ENCODE measurements at places on chromosomes 2 and 18.

GRCh38 chr2:120014226-120014980 lies 1.5 kb downstream of the EPB41L5 start:
- no peak for DNase-seq

GRCh38 chr18:73841661-73842060 lies 306.0 kb downstream of the FBXO15 start:
- DNase-seq = no peak

DNA sequence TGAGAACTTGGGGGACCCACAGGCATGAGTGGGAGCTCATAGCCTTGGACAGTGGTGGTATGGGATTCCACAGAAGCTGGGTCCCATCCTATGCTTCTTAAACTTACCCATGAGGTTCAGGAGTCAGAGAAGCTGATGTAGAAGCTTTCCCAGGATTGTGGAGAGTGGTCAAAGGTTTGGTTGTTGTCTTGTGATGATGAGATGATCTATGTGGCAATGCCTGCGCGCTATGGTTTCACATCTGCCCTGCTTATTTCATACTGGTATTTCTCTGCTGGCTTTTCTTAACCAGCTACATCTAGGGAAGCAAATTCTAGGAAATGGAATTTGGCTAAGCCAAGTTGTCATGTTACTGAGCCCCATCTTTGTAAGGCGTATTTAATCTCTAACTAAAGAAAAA lies 168.6 kb downstream of the ZNF407 start:
- no peak for DNase-seq

- no peak for DNase-seq
These were observed 199.6 kb upstream of the MMADHC start for GRCh38 chr2:149787206-149787605.

DNA sequence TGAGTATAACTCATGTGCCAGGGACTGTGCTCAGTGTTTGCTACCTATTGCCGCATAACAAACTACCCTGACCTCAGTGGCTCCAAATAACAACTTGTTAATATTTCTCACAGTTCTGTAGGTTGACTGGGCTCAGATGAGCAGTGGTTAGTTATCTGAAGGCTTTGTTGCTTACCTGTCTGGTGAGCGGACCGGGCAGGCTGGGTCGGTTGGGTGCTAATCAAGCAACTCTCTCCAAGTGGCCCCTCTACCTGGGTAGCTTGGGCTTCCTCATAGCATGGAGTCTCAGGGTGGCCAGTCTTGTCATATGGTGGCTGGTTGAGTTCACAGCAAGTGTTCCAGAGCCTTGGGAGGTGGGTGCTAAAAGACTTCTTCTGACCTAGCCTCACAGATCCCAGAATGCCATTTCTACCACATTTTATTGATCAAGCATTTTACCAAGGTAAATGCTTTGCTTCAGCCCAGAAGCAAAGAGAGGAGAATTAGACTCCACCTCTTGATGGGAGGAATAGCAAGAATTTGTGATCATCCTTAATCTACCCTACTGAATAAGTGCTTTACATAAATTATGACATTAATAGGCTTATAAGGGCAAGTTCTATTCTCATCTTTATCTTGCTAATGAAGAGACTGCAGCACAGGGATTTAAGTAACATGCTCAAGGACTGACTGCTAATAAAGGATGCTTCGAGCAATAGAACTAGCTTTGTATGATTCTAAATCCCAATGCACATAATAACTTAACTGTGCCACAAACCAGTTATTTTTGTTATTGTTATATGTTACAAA lies 16.9 kb downstream of the RAB31 start:
- DNase-seq = no peak

DNA sequence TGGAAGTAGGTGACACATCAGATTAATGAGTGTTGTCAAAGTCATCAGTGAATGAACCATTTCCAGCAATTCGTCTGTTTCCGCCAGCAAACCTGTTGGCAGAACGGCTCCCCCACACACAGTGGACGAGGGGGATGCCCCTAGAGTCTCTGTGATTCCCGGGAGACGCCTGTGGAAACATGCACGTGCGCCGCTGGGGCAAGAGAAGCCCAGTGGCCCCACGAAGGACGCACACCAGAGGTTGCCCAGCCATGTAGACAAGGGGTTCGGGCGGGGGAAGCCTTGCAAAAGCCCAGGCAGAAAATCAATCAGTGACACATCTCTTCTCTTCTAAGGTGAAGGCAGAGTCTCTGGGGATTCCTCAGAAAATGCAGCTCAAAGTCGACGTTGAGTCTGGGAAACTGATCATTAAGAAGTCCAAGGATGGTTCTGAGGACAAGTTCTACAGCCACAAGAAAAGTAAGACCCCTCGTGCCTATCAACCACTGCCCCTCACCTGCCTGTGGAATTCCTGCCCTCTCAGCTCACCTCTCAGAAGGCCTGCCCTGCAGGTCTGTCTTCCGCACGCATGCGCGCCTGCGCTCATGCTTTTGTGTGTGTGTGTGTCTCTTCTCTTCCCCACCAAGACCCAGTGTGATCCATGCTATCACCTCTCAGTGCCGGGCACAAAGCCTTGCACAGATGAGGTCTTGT lies 87.1 kb downstream of the INPP5D start:
- DNase-seq = no peak

DNA sequence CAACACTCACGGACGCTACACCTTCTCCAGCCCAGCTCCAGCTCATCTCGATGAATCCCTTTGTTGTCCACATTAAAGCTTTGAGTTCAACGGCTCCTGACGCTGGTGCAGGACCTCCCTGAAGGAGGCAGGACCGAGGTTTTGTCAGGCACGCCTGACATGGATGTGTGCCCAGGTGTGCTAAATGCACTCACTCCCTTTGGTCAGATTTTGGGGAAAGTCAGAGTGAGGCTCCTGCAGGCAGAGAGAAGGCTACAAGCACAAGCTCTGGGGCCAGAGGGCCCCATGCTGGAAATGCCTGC lies 78.6 kb downstream of the NDUFA10 start:
- DNase-seq = no peak

DNA sequence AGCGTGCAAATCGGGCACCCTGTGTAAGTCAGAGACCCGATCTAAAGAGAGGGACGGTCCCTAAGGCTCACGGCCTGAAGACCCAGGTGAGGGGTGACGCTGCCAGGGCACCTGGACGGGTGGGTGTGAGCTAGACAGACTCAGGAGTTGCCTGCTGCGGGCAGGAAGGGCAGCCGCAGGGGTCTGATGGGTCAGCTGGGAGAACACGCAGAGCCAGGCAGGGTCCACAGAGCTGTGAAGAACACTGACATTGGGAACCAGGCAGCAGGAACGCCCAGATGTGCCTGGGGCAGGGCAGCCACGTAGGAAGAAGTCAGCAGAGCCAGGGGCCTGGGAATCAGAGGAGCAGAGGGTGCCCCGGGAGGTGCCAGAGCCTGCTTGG lies 25.9 kb downstream of the HDAC4 start:
- no peak for DNase-seq

DNA sequence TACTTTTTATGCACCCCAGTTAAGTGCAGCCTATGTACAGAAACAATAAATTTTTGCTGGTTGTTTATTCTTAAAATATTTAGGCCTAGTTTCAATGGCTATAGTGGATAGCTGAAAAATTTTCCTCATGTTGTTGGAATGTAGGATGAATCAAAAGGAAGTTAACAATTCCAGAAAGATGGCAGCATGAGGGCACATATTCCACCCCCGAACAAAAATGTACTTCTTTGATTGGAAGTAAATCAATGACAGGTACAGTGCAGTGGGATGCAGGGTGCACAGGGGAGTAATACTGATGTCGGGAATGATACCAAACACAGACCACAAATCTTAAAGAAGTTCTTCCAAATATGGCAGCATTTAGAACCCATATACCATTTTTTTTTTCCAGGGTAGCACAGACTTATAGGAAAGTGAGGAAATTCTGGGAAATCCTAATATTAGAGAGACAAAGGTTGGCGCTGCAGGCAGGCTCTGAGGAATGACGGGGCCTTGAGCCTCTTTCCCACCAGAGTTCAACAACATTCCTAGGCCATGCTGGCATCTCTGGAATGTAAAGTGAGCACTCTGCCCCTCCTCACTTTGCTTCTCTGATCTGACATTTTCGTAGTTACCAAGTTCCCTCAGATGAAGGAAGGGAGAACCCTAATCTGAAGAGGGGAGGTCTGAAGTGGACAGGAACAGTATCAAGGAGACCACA lies 36.6 kb upstream of the IKZF2 start:
- no peak for DNase-seq

- DNase-seq = no peak
These were observed 162.2 kb downstream of the BAZ2B start for GRCh38 chr2:159454185-159454584.

GRCh38 chr18:59689756-59690155 lies 7.5 kb downstream of the CCBE1 start:
- DNase-seq = no peak

GRCh38 chr2:198591586-198591985 lies 787.2 kb downstream of the PLCL1 start:
- DNase-seq = no peak

GRCh38 chr2:200469708-200470211 lies 40.1 kb downstream of the KCTD18 start:
- no peak for DNase-seq

- DNase-seq = no peak
These were observed 153.4 kb downstream of the CAPN13 start for GRCh38 chr2:30653847-30654246.

DNA sequence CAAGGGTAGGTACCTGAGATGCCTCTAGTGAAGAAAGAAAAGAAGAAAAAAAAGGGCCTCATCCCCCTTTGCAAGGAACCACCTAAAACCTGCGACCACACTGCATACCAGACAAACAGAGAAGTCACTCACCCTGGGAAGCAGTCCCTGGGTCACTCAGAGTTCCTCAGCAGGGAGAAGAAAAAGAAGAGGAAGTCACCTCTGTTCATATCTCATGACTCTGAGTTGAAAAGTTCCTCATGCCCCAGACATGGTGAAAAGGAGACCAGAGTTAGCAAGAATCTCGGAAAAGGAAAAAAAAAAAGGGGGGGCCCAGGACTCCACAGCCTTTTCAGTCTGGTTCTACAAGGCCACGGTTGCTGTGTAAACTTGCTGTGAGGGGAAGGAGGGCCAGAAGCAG lies 478.4 kb upstream of the NRXN1 start:
- no peak for DNase-seq

DNA sequence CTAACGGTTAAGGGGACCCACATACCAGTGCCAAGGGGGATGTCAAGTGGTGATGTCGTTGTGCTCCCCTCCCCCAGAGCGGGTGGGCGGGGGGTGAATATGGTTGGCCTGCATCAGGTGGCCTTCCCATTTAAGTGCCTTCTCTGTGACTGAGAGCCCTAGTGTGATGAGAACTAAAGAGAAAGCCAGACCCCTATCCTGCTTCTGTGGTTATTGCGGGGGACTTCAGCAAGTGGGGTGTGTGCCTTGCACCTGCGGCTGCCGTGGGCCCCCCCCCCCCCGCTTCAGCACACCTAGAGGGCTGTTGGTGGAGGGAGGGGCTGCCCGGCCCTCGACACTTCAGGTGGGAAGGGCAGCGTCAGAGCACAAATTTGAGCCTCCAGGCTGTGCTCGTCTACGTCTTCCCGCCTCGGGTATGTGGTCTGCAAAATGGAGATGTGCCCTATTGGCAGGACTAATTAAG lies 6.1 kb downstream of the CTDSP1 start:
- DNase-seq = no peak

- no peak for DNase-seq
These were observed 14.1 kb downstream of the ZFP36L2 start for GRCh38 chr2:43212216-43212835.

GRCh38 chr2:46651363-46652099 lies 172.2 kb downstream of the TMEM247 start:
- DNase-seq = no peak

GRCh38 chr18:75362435-75362834 lies 65.1 kb downstream of the SMIM21 start:
- no peak for DNase-seq

DNA sequence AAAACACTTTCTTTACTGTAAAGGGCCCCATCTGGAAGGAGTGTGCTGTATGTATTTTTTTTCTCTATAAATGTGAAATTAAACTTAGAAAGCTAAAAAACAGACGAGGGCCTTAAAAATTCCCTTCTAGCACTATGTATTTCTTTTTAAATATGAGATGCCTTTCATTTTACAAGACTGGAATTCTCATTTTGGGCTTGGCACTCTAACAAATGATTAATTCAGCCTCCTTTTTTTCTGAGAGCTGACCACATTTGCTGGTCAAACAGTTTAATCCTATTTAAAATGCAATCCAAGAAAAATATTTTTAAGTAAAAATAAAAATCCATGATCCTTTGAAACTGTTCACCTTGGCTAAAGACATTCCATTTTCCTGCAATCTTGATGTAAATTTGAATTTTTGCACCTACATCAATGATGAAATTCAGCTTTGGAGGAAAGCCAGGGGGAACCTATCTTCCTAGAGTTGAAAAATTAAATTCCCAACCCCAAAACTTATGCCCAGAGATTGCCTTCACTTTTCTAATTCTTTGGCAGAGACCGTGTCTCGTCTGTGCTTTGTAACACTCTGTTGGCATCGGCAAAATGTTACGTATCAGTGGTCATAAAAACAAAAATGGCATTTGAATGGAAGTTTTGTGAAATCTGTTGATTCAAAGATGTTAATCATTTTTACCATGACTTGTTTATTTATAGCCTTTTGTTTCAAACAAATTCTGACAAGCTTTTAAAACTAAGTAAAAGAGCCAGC lies 284.5 kb downstream of the ZNF521 start:
- DNase-seq = no peak

DNA sequence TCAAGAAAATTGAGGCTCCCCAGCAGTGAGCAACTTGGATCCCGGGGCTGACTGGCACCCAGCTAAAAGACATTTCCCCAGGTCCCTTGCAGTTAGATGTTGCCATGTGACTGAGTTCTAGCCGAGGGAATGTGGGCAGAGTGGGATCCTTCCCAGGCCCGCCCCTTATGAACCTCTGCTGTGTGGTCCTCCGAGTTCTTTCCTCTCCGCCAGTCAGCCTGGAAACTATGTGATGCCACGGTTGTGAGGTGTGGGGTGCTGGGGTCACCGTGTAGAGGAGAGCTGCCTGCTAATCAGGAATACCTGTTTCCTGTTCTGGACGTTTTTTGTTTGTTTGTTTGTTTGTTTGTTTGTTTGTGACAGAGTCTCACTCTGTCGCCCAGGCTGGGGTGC lies 45.5 kb downstream of the TMEM37 start:
- DNase-seq = no peak

DNA sequence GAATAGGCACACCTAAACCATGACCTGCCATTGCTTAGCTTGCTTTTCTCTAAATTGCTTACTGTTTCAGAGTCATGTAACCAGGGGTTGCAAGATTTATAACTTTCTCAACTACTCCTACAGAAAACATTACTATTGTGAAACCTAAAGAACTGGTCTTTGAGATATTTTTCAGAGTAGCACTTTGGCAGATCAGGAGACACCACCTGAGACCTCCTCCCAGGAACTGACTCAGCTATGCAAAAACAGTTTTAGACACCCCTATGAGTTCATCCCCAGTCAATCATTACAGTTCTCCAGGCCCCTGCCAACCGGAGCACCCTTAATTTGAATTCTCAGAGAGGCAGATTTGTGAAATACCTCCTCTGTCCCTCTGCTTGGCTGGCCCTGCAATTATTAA lies 80.3 kb downstream of the MBOAT2 start:
- DNase-seq = no peak

GRCh38 chr18:26765498-26765897 lies 100.0 kb downstream of the AQP4 start:
- DNase-seq = no peak

Data from cortex of kidney (tissue), 1 donor.